Mesendoderm (in vitro differentiated cells): ENCODE measurements at places on chromosomes 16 and 17.

DNA sequence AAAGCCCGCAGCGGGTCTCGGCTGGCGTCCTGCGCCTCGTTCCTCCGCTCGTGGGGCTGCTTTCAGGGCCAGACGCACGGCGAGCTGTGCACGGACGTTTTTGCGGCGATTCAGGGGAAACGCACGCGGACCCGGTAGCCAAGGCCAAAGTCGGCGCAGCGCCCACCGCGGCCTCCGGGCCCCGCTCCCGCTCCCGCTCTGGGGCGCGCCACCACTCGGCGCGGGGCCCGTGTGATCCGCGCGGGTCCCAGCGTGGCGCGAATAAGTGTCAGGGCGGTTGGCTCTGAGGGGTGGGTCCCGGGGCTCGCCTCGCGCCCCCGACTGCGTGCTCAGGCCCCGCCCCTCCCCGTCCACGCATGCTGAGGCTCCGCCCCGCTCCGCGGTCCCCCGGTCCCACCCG, 694 bp upstream of the TBCD start:
- DNase-seq, result peak; percentile 49

- no peak for DNase-seq
Observed at GRCh38 chr17:72233986-72234385, 113.2 kb downstream of the SOX9 start.

DNA sequence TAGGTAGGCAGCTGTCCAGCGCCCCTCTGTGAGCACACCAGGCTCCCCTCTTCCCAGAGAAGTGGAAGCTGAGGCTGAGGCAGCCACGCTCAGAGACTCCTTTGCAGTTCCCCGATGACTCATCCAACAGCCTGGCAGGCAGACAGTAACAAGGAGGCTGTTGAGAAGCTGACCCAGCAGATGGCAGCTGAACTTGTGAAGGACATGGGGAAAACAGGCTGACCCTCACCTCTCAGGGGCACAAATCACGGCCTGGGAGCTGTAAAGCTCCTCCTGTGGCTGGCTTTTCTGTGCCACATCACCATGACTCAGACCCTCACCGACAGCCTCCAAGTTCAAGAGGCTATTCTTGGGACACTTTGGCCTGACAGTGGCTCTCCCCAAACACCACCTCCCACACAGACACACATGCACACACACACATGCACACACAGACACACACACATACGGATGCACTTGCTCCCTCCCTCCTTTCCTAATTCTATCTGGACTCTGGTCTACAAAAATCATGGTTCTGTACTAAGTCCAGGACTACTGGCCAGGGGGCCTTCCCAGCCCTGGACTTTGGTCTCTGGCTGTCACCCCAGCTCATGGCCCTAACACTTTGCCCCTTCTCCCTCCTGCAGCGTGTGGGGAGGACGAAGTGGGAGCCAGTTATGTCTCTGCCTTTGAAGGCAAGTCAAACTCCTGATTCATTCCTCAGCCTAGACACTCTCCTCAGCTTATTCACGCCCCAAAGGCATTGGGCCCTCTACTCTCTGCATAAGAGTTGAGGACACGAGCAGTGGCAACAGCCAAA, 23.2 kb downstream of the MAP3K14 start:
- peak; percentile 88 for DNase-seq

DNA sequence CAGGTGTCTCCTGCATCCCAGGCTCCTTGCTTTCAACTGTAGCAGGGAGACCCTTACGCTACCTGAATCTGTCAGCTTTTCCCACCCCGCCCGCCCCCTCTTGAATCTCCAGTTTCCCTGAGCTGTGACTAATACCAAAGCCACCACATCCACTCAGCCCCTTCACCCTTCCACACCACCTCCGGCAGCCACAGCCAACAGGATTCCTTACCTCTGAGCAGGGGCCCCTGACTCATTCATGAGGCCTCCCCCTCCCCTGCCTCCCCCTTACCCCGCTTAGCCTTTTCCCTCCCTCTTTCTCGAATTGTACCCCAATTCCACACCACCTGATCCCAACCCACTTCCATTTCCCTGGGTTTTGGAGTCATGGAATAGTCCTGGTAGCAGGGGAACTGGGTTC, 2.3 kb downstream of the STX1B start:
- no peak for DNase-seq

GRCh38 chr17:74226252-74226651, 12.9 kb downstream of the TTYH2 start:
- no peak for DNase-seq

GRCh38 chr17:7403043-7403726, 712 bp downstream of the TMEM256 start:
- DNase-seq, result peak; percentile 61

DNA sequence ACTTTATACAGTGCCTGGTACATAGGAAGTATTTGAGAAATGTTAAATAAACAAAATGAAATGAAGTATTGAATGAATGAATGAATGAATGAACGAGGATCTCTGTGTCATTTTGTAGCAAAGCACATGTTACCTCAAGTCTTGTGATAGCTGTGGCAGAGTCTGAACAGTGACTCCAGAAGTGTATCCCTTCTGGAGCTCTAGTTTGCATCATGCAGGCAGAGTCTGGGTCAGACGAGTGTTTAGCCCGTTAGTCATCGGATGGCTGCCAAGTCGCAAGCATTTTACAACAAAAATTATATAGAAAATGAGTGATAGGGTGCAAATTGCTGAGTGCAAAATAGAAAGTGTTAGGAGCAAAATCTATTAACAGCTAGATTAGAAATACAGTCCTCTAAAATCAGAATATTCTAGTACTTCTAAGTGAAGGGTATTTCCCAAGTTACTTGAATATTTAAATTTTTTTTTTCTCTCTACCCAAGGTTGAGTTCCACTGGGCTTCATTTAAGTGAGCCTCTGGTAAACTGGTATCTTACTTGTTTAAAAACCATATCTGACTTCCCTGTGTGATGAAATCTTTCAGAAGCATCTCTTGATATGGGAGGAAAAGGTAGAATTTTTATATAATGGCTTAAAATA, 113.3 kb downstream of the FTO start:
- peak; percentile 51 for DNase-seq

DNA sequence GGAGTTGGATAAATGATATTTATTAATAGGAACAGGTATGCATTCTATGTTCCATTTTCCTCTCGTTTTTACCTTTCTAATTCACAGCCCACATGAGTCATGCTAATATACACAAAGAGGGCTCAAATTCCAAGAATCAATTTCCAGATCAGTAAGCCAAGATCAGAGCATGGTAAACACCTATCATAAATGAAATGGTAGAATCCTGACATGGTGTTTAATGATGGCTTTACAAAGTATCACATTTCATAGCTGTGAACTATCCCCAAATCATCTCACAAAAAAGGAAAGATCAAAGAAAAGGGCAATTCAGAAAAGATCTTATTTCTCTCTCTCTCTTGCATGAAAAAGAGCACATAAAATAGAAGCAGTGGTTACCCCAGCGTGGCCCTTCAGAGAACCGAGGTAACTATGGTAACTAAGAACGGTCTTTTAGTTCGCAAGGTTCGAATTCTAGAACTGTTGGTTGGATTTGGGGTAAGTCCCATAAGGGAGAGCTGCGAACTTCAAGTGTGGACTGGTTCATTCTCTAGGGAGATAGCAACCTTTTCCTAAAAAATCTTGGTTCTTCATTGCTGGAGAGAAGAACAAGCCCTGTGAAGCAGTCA, 73.0 kb downstream of the MARCHF10 start:
- no peak for DNase-seq

GRCh38 chr16:9330095-9330494, 238.7 kb downstream of the HAPSTR1 start:
- DNase-seq, result no peak

- DNase-seq, result no peak
Observed at GRCh38 chr16:27568077-27568476, 18.1 kb downstream of the KATNIP start.

DNA sequence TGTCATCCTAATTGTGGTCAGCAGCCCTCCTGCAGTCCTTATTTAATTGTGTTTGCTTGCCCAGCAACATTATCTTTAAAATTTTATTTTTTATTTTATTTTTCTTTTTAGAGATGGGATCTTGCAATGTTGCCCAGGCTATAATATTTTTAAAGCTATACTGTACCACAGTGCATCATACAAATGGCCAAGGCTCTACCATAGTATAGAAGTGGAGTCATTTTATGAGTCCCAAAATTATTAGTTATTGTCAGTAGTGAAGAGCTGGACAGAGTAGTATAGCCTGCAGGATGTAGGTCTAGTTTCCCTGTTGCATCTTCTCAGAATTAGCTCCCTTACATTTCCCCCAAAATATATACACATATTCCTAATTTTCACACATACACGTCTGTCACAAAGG, 44.1 kb downstream of the GAN start:
- DNase-seq, result no peak
